ENCODE measurements at places on chromosomes 16 and 17.

DNA sequence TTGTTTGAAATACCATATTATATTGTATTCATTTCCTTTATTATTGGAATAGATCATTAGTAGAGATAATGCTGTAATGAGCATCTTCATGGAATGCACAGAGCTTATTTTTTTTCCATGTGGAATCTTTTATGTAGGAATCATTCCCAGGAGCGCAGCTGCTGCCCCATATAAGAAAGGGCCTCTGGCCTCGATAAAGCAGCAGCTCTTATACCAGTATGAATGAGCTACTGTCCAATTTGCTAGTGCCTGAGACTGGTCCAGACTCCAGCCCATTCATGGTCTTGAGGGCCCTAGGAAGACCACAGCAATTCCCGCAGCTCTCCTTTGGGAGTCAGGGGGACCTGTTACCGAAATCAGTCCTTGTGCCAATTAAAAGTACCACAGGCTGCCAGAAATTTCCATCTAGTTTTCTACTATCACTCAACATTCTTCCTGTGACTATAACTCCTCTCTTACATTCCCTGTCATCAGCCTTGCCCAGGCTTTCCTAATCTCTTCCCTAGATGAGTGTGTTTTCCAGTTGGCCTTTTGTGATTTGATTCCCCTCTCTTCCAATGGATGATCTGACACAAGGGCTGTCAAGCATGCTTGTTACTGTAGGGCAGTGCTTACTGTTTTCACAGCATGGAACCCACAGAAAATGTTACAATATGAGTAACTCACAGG is 1.9 kb downstream of the ZNF843 start:
- DNase-seq, result no peak

DNA sequence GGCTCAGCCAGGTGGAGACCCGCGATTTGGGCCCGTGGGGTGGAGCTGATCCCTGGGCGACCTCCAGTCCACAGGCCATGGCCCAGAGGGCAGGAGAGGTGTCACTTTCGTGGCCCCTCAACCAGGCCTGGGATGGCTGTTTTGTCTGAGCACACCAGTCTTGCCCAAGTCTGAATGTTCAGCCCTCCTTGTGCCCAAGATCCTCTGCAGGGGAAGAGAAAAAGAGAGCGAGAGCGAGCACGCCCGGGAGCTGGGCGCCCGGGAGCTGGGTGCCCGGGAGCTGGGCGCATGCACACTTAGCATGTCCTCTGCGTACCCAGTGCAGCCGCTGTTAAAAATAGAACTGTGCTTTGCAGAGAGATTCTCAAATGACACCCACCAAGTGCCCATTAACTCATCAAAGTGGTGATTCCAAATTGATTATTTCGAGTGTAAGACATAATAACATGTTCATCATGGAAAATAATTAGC is 403.3 kb upstream of the TNRC6C start:
- no peak for DNase-seq

- DNase-seq, result no peak
Observed at GRCh38 chr17:50326831-50327364, 19.0 kb upstream of the XYLT2 start.

- DNase-seq, result no peak
Observed at GRCh38 chr16:68893710-68894705, 50.7 kb downstream of the TANGO6 start.

- no peak for DNase-seq
Observed at GRCh38 chr17:4394208-4395110, 28.0 kb upstream of the UBE2G1 start.

DNA sequence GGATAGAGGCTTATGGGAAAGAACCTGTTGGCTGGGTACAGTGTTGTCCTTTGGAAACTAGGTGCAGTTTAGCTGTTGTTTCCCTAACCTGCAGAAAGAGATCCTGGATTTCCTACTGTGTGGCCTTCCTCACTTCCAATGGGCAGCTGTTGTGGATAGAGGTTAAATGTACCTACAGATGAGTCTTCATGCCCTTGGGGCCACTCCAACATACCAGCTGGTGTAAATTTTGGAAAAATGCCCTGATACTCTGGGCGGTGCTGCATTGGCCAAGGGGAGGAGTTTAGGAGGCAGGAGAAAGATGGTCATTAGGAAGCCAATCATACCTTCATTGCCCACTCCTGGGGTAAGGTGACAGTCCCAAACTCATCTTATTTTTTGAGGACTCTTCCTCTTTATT is 70.2 kb downstream of the SNX11 start:
- DNase-seq, result no peak

DNA sequence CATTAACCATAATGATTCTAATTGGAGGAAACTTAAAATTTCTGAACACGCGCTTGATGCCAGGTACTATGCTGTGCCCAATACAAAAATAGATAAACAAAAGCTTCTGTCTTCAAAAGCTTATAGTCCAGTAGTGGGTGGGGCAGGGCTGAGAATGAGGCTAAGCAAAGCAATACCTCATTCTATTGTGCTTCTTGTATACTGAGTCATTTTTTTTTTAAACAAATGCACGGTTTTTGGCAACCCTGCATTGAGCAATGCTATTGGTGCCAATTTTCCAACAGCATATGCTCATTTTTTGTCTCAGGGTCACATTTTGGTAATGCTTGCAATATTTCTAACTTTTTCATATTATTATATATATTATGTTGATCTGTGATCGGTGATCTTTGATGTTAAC is 34.7 kb upstream of the HNF1B start:
- no peak for DNase-seq

- no peak for DNase-seq
Observed at GRCh38 chr17:7045492-7046126, 1.7 kb upstream of the SLC16A11 start.

DNA sequence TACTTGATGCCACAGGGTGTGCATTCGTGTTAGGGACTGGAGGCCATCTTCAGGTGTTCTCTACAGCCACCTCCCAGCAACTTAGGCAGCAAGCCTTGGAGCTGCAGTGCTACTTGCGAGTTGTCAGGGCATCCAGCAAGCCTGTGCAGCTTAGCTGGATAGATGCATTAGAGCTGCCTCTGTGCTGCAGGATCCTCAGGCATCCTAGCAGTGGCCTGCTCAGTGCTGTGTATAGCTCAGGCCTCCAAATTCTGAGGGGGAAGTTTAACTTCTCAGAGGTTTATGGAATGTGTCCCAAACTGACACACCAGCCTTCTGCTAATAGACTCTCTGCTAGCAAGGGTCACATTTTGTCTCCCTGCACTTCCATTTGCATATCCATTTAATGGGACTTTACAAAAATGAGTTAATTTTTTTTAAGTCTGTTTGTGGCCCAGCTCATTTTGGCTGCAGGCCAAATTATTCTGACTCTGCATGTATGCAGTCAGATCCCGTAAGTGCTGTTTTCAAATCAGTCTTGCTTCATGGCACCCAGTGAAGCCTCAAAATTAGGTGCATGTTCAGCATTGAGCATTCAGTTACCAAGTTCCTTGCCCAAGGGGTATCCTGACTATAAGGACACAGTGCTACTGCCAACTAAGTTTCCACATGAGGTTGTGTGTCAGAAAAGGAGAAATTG is 6.8 kb downstream of the GABARAPL2 start:
- no peak for DNase-seq

- no peak for DNase-seq
Observed at GRCh38 chr16:49440156-49441065, 66.8 kb downstream of the C16orf78 start.

- no peak for DNase-seq
Observed at GRCh38 chr16:62020681-62021080, 15.6 kb downstream of the CDH8 start.

DNA sequence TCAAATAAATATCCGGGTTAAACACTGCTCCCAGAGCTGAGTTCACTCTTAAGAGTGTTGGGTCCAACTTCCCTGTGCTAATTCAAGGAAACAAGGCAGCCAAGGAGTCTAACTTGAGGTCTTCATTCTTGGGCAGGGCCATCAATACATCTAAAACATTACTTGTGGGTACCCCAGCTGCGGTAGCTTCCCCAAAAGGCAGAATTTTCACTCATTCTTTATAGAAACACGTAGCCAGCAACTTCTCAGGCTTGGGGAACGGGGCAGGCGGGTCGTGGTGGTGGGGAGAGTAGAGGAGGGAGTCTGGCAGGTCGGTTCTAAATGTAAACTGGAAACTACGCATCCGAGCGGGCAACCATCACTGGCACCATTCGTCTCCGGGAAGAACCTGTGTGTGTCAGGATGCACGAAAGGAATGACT is 666 bp upstream of the METTL9 start:
- DNase-seq, result no peak

DNA sequence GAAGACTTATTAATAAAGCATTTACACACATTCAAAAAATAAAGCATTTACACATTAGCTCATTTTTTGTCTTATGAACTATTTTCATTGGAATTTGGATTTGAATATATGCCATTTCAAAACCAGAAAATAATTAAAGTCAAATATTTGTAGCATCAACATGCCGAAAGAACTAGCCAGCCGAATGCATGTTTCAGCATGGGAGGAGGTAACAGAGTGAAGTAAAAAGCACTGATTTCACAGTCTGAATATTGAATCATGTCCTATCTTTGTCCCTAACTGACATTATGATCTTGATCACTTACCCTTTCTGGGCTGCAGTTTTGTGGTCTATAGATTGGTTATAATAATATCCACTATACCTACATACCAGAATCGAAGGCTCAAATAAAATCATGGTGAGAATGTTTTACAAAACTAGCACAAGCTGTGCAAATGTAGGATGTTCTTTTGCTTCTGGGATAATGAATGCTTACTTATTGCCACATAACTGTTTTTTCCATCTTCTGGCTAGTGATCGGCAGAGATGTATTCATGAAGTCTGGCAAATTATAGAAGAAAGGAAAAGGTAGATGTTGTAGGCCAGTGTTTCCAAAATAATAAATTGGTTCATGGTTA is 84.7 kb downstream of the TUBD1 start:
- DNase-seq, result no peak

- no peak for DNase-seq
Observed at GRCh38 chr17:53032861-53033271, 789.9 kb upstream of the KIF2B start.
